ENCODE measurements at places on chromosomes 3 and 15. TPM values are rescaled to one million over a fixed set of nuclear protein-coding genes. Genes with fewer than 3 reads are reported as not detected.

- no peak overlapping the region for H3K4me3 ChIP-seq
- no peak for DNase-seq
- H3K27me3 ChIP-seq, result no peaks in the 10 kb centered on the region
- no peak overlapping the region for H3K27ac ChIP-seq
Measured at GRCh38 chr3:192174283-192174682, 553.1 kb downstream of the FGF12 start.

GRCh38 chr15:41987925-41988275 lies 15.5 kb upstream of the EHD4 start:
- no peaks in the 10 kb centered on the region for H3K4me1 ChIP-seq
- DNase-seq, result no peak
- H3K27ac ChIP-seq, result no peak overlapping the region

- DNase-seq, result no peak
- H3K4me3 ChIP-seq, result no peak overlapping the region
- H3K27me3 ChIP-seq, result no peaks in the 10 kb centered on the region
- H3K36me3 ChIP-seq, result no peaks in the 10 kb centered on the region
Measured at GRCh38 chr3:40989141-40990061, 209.9 kb upstream of the CTNNB1 start.

GRCh38 chr3:162142511-162142910 lies 645.9 kb downstream of the OTOL1 start:
- H3K27ac ChIP-seq, result no peak overlapping the region
- H3K4me3 ChIP-seq, result no peak overlapping the region
- H3K36me3 ChIP-seq, result no peaks in the 10 kb centered on the region
- H3K4me1 ChIP-seq, result no peaks in the 10 kb centered on the region
- DNase-seq, result no peak
- H3K27me3 ChIP-seq, result no peaks in the 10 kb centered on the region

GRCh38 chr3:195441476-195441991 lies 1.3 kb downstream of the ACAP2 start:
- DNase-seq, result no peak
- peaks cover 6% of the 10 kb centered on the region for H3K4me1 ChIP-seq
- peak overlapping the region; percentile 92 for H3K27ac ChIP-seq

Gene AADACL2
- total RNA-seq, result not detected

Gene OXTR
- 1.2 TPM for total RNA-seq
